ENCODE measurements at places on chromosomes 3 and 15.

DNA sequence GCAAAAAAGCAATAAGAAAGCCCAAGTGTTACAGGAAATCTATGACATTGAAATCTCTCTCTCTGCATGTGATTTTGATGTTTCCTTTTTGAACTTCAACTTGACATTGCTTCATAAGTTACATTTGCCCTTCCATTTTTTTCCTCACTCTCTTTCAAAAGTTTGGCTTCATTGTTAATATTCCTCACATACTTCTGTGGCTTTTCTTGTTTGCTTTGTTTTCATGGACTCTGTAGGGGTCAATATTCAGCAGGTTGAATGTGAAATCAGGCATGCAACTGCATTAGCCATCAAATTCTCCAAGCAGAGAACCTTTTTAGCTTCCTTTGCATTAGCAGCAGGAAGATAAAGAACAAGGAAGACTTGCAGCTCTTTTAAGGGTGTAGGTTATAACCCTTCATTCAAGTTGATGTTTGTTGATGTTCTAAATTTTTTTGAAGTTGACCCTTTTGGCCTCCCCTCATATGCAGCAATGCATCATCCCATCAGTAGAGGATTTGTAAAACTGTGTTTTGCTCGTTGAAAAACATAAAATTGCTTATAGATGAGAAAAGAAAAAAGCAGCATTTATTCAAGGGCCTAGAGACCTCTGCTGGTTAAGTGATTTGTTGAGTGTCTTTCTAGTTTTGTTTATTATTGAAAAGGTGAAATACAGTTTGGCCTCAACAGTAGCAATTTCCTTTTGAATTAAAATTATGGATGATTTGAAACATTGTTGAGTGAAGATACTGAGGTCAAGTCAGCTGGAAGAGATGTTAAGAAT lies 211.4 kb downstream of the IL5RA start:
- no peak for DNase-seq

GRCh38 chr3:105618556-105618955 lies 250.3 kb downstream of the CBLB start:
- DNase-seq: no peak

DNA sequence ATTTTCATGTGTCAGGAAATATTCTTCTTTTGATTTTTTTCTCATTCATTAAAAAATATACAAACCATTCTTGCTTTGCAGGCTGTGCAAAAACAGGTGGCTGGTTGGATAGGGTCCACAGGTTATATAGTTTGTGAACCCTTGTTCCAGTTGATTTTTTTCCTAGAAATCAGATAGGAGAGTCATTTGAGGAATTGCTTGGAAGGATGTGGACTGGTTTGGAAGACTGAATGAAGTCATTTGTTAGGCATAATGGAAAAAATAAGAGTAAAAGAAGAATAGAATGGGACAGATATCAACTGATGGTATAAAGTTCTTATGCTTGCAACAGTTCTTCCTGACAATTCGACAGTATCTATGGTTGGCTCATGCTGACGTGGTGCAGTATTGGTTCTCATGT lies 189.4 kb downstream of the PTPRG start:
- DNase-seq: no peak

DNA sequence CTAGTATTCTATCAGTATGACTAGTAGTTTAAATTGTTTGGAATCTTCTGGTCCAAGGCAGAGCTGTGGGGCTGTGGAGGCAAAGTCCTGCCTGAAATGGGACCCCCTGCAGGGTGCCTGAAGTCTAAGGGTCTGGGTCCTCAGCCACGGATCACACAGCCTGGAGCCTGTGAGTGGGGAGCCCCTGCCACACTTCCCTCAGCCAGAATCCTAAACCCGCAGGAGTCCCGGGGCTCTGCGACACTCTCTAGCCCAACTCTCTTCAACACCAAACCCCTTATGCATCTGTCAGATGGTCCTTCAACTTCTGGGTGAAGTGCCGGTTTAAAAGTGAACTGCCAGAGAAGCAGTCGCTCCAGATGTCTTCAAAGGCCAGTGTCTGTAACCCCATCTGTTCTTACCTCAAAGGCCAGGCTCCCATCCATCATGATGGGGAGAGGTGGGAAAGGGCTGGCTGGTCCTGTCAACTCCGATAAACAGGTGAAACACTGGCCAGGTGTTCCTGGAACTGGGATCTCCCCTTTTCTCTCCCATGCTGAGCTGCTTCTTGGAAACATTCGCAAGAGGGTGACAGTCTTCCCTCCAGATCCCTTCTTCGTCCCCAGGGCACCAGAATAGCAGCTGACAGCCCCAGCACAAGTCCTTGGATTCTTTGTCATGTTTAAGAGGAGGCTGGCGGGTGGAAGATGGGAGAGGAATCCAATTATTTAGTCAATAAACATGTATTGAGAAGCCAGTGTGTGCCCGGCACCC lies 45.6 kb downstream of the CPN2 start:
- DNase-seq: no peak

DNA sequence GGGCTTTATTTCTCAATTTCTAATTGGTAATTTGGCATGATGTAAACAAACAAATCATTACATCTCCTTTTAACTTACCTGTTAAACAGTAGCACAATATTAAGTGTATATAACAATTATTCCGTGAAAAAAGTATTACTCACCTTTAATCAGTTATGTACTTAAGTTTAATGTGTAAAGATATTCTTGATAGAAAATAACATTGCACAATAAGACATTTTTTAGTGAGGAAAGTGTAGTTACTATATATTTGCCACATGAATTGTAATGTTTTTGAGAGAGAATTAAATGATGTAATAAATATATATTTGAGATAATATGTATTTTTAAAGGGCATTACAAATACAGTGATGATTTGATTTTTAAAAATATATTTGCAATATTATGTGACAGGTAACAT lies 10.9 kb upstream of the CCNB2 start:
- DNase-seq: no peak

GRCh38 chr3:40268802-40269524 lies 40.5 kb upstream of the EIF1B start:
- no peak for DNase-seq

DNA sequence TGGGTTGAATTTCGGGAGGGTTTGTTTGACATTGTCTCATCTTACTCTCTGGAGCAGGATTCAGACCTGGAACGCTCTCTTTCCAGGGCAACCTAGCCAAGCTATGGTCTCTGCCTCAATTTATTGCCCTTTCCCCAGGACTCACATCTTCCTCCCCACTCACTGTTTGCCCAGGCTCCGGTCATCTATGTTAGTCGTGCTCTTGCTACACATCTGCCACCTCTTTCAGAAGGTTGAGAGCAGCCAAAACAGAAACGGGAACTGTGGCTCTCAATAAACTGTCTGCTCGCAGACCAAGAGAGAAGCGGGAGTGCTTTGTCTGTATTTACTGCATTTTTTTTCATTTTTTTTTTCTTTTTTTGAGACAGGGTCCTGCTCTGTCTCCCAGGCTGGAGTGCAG lies 81.6 kb downstream of the ST6GAL1 start:
- no peak for DNase-seq

- DNase-seq: peak; percentile 86
Measured at GRCh38 chr15:60592371-60593169, 113.6 kb upstream of the ICE2 start.

- no peak for DNase-seq
Measured at GRCh38 chr3:104510131-104510849, 856.4 kb upstream of the ALCAM start.

GRCh38 chr3:42935472-42935871 lies 29.5 kb downstream of the ZNF662 start:
- DNase-seq: no peak

DNA sequence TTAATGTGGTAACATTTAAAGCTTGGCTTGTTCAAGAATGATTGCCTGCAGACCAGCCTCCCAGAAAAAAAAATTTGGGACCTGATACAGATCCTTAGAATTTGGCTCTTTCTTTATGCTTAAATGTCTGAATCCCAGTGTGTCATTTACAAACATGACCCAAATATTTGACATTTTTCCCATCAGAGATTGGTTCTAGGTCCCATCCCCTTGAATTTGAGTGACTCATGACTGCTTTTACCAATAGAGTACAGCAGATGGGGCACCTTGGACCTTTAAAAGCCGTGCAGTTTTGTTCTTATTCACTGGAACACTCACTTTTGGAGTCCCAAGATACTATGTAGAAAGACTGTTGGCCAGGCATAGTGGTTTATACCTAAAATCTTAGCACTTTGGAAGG lies 231.6 kb downstream of the ZIC1 start:
- no peak for DNase-seq

- no peak for DNase-seq
Measured at GRCh38 chr3:105014631-105015030, 352.1 kb upstream of the ALCAM start.

DNA sequence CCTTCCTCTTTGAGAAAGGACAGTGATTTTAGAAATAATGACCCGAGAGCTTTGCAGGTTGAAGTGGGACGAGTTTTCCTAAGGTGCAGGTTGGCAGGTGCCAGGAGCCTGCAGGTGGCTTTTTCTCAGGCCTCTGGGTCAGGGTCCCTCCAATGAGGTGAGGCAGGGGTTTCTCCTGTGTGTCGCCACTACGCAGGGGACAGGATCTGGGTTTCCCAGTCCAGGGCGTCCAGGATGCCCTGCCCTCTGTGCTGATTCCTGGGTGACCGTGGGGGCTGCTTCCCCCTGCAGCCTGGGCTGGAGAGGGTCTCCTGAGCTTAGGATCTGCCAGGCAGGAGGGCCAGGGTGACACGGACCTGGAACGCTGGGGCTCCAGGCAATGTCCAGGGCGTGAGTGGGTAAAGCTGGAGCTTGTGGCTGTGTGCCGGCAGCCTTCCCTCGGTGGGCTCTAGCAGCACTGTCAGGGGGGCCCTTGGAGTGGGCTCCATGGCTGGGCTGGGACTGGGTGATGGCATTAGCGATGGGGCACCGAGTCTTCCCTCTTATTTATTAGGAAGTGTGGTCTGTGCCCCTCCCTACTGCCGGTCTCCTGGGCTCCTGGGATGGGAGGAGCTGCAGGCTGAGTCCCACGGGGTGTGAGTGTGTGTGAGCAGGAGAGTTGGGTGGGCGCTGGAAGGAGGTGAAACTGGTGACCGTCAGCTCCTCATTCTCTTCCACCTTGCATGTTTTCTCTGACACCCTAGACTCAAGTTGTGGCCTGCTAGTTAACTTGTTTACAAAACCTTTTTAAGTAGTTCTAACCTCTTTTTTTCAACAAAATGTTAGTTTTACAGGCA lies 1.8 kb downstream of the APBA2 start:
- DNase-seq: no peak

DNA sequence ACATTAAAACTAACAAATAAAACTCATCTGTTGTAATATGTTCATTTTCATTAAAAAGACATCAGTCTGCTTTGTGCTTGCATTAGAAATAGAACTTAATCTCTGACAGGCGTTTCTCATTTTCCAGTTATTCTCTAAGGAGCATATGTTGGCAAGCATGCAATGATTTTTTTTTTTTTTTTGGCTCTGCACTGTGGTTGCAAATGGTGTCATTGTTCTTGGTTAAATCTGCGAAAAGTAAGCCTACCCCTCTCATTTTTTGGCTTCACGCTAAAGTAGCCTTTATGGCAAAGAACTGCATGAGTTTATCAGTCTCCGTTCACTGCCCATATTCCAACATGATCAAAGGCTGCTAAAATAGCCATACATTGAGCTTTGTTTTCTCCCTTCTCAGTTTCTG lies 403.2 kb downstream of the MECOM start:
- no peak for DNase-seq

DNA sequence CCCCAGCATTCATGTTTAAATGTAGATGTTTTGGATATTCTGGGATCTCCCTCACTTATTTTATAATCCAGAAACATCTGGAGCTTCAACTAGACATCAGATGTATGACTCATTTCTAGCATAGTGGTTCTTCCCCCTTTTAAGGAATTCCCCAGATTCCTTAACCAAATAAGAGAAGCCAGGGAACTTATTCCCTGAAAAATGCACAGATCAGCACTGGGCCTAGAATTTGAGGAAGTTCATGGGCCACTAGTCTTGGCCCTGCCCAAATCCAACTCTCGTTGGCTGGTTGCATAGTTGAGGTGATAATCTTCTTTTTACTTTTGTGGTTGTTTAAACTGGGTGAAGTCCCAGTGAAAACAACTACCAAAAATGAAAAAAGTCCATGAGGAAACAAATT lies 20.4 kb downstream of the RARRES1 start:
- DNase-seq: no peak

- DNase-seq: no peak
Measured at GRCh38 chr3:152301745-152302181, 33.0 kb downstream of the MBNL1 start.

GRCh38 chr3:179666436-179667035 lies 13.7 kb downstream of the USP13 start:
- DNase-seq: no peak

GRCh38 chr3:64905906-64906410 lies 218.2 kb upstream of the ADAMTS9 start:
- DNase-seq: no peak

DNA sequence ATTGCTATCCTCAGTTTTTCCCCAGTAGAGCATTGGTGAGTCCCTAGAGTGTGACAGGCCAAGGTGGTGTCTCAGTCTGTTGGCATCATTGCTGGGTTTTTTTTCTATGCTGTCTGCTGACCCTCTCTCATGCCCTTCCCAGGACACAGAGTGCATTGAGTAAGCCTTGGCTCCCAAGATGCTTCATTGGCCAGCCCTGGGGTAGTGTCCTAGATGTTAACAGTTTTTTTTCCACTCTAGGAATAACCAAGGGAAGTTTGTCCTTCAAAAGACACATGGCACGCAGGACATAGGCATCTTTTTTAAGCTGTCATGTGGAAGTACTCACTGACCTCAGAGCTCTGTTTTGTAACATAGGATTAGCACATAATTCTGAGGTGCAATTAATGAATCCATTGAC lies 19.5 kb downstream of the ADAMTSL3 start:
- DNase-seq: no peak

DNA sequence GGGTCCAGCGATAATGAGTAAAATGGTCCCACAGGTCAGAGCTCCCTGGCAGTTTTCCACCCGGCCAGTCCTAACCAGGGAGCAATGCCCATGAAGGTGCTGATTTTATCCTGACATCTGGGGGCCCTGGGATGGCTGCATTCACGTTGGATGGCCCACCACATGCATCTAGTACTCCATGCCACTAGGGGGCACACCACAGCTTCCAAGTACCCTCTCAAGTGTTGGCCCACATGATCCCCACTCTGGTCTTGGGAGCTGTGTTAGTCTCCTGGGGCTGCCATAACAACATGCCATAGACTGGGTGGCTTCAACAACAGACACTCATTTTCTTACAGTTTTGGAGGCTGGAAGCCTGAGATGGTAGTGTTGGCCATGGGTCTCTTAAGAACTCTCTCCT lies 225.5 kb downstream of the SLCO3A1 start:
- no peak for DNase-seq

DNA sequence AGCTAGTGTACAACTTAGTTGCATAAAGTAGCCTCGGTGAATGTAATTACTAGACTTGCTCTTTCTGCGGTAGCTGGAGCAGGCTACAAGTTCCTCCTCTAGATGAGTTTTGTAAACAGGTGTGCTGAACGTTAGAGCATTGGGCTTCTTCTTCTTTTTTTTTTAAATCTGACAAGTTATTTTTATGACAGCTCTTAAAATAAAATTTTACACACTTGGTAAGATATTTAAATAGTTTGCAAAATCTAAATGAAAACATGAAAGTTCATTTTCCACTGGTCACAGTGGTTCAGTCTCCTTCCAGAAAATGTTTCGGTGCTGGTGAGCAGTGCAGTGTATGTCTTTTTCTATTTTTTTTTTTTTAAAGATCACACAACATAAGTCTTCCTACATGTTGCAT lies 3.0 kb downstream of the CCR9 start:
- no peak for DNase-seq

Measured in T-helper 17 cell (primary cell).